Right atrium auricular region (tissue), 2 donors: ENCODE measurements at places on chromosomes 5 and 9.

DNA sequence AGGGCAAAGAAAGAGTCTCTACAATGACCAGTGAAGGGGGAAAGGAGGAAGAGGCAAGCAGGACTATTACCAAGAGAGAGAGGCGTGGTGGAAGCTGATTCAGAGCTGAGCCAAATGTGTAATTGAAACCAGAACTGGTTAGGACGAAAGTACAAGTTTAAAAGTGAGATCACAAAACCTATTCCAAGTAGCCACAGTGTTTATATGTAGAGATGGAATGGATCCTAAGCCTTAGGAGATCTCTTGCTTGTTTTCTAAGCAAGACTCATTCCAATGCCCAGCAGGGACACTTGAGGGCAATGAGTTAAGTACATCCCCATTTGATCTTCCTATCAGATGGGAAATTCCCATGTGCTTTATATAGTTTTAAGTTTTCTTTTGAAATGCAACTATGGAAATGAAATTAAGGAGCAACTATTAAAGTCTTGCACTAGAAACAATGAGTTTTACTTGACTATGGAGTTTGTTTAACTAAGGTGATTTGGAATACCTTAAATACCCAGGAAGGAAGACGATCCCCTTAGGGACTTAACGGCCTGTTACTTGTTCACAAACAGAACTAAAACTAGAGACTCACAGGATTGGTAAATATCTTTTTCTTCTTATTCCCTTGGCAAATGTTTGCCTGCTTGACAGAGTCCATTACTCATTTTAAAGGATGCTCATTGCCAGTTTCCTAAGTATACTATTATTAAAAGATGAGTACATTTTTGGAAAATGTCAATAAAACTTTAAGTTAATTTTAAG, 51.1 kb upstream of the SNX2 start:
- no peak for DNase-seq
- H3K4me1 ChIP-seq = no peaks in the 10 kb centered on the region
- H3K4me3 ChIP-seq = no peak overlapping the region
- H3K27ac ChIP-seq = no peak overlapping the region
- H3K36me3 ChIP-seq = no peaks in the 10 kb centered on the region
- no peaks in the 10 kb centered on the region for H3K27me3 ChIP-seq

- no peak for DNase-seq
- H3K4me3 ChIP-seq = no peak overlapping the region
- no peaks in the 10 kb centered on the region for H3K27me3 ChIP-seq
- no peaks in the 10 kb centered on the region for H3K36me3 ChIP-seq
These were observed 12.8 kb downstream of the OLFM1 start for GRCh38 chr9:135100241-135100681.

- H3K27ac ChIP-seq = no peak overlapping the region
- no peaks in the 10 kb centered on the region for H3K36me3 ChIP-seq
- H3K4me3 ChIP-seq = no peak overlapping the region
- H3K4me1 ChIP-seq = no peaks in the 10 kb centered on the region
These were observed 92.9 kb upstream of the LPAR1 start for GRCh38 chr9:111131211-111131610.

DNA sequence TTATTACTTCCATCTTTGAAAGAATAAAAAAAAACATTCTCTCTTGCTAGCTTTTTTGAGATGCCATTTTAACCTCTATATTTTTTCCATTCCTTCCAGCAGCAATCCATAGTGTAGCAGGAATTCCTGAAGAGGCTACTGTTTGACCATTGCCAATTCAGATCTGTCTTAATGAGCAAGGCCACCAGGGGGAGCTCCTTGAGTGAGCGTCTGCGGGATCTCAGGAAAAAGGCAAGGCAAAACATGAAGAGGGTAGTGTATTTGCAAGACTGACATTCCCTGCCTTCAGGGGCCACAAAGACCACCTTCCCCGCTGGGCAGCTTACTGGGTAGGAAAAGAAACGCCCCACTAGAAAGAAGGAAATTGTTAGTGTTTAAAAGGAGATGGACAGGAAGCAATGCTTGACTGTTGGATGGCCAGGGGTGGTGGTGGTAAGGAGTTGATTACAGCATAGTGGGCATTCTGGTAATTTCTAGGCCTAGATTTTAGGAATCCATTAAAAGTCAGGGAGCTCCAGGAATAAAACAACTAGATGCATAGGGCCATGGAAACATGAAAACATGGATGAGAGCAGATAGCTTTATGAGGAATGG, 206.6 kb upstream of the HAPLN1 start:
- H3K27me3 ChIP-seq = no peaks in the 10 kb centered on the region
- no peak overlapping the region for H3K27ac ChIP-seq
- no peaks in the 10 kb centered on the region for H3K4me1 ChIP-seq
- peak; percentile 72 for DNase-seq
- H3K4me3 ChIP-seq = no peak overlapping the region
- H3K36me3 ChIP-seq = no peaks in the 10 kb centered on the region

GRCh38 chr5:180645274-180646204, 3.9 kb downstream of the FLT4 start:
- no peaks in the 10 kb centered on the region for H3K36me3 ChIP-seq
- no peak for DNase-seq
- H3K27me3 ChIP-seq = no peaks in the 10 kb centered on the region
- no peak overlapping the region for H3K27ac ChIP-seq
- H3K4me3 ChIP-seq = no peak overlapping the region
- peaks cover 37% of the 10 kb centered on the region for H3K4me1 ChIP-seq

DNA sequence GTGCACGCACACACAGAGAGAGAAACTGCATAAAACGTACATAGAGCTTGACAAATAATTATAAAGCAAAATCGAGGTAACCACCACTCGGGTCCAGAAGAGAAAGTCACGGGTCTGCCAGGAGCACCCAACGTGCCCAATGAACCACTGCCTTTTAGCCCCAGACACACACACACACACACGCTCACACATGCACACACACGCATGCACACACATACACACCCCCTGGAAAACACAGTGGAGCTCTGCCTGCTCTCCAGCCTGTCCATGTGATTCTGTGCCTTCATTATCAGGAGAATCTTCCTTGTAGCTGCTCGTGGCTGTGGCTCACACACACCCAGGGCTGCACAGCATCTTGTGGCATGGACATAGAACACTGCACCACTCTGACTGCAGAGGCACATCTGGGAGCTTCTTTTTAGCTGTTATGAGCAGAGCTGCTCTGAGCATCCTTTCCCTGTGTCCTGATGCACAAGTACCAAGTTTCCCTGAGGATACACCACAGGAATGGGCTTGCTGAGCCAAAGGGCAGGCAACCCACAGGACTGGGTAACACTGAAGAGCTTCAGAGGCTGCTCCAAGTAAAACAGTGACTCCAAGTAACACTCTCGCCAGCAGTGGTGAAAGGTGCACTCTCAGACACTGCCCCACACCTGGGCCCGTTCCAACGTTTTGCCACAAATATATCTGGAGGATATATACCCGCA, 58.9 kb downstream of the CAMSAP1 start:
- H3K4me3 ChIP-seq = no peak overlapping the region
- no peak overlapping the region for H3K27ac ChIP-seq
- H3K4me1 ChIP-seq = no peaks in the 10 kb centered on the region
- no peaks in the 10 kb centered on the region for H3K36me3 ChIP-seq
- no peaks in the 10 kb centered on the region for H3K27me3 ChIP-seq
- DNase-seq = no peak

GRCh38 chr9:124008303-124008693, 3.3 kb upstream of the LHX2 start:
- H3K4me1 ChIP-seq = no peaks in the 10 kb centered on the region
- H3K4me3 ChIP-seq = no peak overlapping the region
- H3K27me3 ChIP-seq = peaks cover 43% of the 10 kb centered on the region

DNA sequence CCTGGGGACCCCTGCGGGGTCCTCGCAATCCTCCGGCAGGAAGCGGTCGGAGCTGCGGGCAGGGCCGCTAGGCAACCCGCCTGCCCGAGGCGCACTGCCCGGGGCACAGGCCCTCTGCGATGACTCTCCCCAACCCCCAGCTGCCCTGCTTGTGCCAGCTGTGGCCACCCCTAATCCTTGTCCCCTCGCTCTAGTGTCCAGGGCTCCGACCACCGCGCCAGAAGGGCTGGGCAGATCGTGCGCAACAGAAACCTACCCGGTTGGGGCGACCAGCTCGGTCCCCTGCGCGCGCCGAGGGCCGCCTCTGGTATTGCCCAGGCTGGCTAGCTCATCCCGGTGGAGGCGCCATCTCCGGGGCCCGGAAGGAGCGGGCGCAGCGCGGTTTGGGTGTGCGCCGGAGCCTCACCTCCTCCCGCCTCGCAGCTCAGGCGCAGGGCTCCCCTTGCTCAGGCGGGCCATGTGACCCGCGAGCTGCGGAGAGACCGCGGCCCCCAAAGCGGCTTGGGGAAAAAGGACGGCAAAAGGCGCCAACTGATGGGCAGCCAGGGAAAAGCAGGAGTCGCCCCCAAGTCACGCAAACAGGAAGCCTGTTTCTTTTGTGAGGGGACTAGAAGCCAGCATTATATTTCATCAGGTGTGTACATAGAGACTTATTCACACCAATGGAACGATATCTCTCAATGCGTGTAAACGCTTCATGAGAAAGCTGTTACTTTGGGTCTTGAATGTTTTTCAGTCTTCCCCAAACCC, 46.8 kb upstream of the RNF20 start:
- H3K4me1 ChIP-seq = no peaks in the 10 kb centered on the region
- no peaks in the 10 kb centered on the region for H3K27me3 ChIP-seq
- no peak for DNase-seq

DNA sequence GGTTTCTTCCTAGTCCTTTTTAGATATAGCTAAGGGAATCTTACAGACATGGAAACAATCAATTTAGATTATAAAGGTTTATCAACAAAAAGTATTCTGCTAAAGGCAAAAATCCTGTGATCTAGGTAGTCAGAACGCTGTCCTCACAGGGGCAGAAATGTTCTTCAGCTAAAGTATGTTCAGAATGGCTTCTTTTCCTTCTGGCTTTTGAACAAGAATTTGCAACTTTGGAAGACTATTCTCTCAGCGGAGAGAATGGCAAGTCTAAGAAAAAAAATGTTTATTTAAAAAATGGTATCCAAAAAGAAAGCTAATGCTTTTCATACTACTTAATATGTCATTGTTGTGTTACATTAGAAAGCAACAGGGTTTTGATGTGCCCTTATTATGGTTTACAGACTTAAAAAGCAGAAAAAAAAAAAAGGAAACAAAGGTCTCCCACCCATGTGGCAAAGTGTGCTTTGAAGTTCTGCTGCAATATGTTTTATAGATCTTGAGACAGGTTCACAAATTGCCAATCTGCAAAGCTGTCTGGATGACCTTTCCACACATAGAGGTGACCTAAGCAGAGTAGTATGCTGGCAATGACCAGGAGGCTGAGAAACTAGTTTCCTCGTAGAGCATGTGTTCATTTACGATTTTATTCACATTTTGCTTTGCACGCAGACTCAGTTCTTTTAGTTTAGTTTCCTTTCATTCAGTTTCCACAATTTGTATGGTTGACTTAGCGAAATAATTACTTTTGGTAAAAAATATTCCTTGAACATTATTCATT, 45.1 kb upstream of the PJA2 start:
- H3K4me3 ChIP-seq = no peak overlapping the region
- H3K27ac ChIP-seq = peak overlapping the region; percentile 45
- no peaks in the 10 kb centered on the region for H3K36me3 ChIP-seq
- DNase-seq = no peak

- H3K4me1 ChIP-seq = peaks cover 55% of the 10 kb centered on the region
- H3K36me3 ChIP-seq = peaks cover 5% of the 10 kb centered on the region
- peak overlapping the region; percentile 91 for H3K27ac ChIP-seq
These were observed 752 bp upstream of the GLRX start for GRCh38 chr5:95823218-95823737.

DNA sequence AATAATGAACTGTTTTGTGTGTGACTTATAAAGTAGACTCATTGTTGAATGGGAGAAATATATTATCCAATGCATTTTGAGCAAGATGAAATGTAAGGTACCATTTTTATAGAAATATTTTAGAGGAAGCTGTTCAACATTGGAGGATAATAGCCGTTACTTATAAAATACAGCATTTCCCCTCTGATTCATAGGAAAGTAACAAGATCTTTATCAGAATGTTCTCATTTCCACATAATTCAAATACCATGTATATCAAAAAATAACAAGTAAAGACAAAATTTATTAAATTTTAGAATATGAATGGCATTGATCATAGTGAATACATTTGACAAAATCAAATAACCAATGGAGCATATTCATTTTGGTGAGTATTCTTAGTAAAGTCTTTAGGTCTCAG, 346.7 kb upstream of the PTGER4 start:
- no peak overlapping the region for H3K4me3 ChIP-seq
- no peaks in the 10 kb centered on the region for H3K36me3 ChIP-seq
- no peaks in the 10 kb centered on the region for H3K4me1 ChIP-seq
- no peak overlapping the region for H3K27ac ChIP-seq

DNA sequence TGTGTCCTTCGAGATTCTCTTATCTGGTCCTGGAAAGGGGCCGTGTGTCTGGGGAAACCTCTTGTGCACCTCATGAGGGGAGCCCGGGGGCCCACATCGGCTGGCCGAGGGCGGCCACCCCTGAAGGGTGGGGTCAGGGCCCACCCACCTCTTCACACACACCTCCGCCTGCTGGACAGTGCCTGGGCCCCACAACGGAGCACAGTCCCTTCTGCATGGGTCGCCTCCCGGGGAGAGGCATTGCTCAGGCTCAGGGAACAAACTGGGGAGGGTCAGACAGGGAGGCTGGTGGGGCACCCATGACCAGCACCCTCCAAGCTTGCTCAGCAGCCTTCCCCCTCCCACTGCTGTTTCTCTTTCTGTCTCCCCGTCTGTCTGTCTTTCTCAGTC, 1.3 kb upstream of the LRRC14B start:
- H3K4me1 ChIP-seq = peaks cover 53% of the 10 kb centered on the region
- peak overlapping the region; percentile 93 for H3K27ac ChIP-seq
- no peaks in the 10 kb centered on the region for H3K27me3 ChIP-seq
- no peak overlapping the region for H3K4me3 ChIP-seq
- H3K36me3 ChIP-seq = no peaks in the 10 kb centered on the region
- no peak for DNase-seq
